ENCODE measurements at places on chromosomes 11 and 22. TPM values are rescaled to one million over a fixed set of nuclear protein-coding genes. Genes with fewer than 3 reads are reported as not detected.

Gene TBX1
- not detected for total RNA-seq

Gene EP300
- 71.9 TPM for total RNA-seq

Gene PNPLA3
- 5.5 TPM for total RNA-seq

Gene PHF21A
- total RNA-seq: 21.9 TPM

Gene NXPE1
- total RNA-seq: not detected

Gene CTSF
- total RNA-seq: 52.2 TPM

Gene PDGFD
- 3.2 TPM for total RNA-seq

Gene SYT7
- 40.1 TPM for total RNA-seq
